Hematopoietic multipotent progenitor cell treated with erythropoietin and hydrocortisone succinate and interleukin-3 and kit ligand, for 4 days (in vitro differentiated cells): ENCODE measurements at places on chromosomes 16 and 17.
A peak's percentile ranks its signal among the peaks of the same experiment; 100 is the strongest.

DNA sequence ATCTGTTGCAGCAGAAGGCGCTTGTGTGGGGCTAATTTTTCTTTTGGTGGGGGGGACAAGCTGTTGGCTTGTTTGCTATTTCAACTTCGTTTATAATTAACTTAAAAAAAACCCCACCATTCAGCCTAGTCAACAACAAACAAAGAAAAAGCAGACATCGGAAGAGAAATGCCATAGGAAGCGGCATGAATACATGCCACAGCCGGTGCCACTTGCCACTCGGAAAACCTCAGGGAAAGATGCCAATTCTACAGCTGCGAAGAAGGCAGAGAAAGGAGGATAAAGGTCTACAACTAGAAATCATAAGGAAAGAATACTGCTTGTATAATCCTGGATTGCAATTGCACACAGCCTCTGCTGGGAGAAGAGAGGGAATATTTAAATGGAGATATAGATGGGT is 254.4 kb upstream of the PMFBP1 start:
- no peak for DNase-seq

DNA sequence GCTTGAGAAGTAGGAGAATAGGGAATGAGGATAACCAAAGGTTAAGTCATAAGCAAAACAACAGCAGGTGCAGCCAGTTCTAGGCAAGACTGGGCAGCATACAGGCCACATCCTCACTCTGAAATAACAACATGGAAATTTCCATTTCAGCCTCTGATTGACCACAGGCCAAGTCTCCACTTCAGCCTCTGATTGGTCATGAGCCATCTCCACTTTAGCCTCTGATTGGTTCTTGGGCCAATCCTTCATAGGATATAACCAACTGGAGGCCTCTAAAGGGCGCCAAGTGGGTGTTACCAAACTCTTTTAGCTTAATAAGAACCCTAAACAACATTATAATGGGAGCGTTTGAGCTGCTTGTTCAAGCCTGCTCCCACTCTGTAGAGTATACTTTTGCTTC is 512.0 kb downstream of the NPIPA7 start:
- DNase-seq = no peak

DNA sequence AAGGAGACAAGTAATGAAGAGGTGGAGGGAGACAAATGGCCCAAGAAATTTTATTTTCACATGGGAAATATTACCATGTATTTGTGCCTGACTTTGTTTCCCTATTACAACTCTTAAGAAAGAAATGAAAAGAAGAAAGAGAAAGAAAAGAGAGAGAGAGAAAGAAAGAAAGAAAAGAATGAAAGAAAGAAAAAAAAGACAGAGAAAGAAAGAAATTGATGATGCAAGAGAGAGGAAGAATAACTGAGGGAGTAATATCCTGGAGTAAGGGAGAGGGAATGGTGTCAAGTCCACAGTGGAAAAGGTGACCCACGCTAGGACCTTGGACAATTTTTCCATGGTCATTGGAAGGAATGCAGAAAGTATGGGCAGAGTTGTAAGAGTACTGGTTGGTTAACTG is 10.1 kb upstream of the ACSM3 start:
- no peak for DNase-seq

GRCh38 chr16:35565626-35566025 is 2106.2 kb downstream of the TP53TG3F start:
- DNase-seq = no peak

DNA sequence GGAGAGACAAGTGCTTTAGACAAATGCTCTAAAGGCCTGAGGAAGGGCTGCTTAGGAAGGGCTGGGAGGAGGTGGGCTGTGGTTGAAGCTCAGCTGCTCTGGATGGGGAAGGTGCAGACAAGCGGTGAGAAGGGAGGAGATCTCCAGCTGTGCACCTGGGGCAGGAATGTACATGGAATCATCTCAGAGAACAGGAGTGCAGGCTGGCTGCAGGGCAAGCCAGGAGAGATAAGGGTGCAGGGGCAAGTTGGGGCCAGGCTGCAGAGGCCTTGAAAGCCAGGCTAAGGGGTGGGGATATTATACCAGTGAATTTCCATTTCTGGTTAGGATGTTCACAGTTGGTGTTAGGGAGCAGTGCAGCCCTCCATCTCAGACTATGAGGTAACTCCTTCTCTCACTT is 4.2 kb downstream of the SLC6A2 start:
- no peak for DNase-seq

DNA sequence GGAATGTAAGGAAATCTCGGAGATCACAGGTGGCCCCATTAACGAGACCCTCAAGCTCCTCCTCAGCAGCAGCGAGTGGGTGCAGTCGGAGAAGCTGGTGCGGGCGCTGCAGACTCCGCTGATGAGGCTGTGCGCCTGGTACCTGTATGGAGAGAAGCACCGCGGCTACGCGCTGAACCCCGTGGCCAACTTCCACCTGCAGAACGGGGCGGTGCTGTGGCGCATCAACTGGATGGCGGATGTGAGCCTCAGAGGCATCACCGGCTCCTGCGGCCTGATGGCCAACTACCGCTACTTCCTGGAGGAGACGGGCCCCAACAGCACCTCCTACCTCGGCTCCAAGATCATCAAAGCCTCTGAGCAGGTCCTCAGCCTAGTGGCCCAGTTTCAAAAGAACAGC is 16.2 kb downstream of the MLYCD start:
- no peak for DNase-seq

- DNase-seq = no peak
Observed at GRCh38 chr16:50774960-50775359, 33.1 kb downstream of the CYLD start.

GRCh38 chr16:28051486-28051885 is 12.0 kb downstream of the GSG1L start:
- DNase-seq = no peak

GRCh38 chr16:67405336-67405735 is 10.9 kb downstream of the ZDHHC1 start:
- no peak for DNase-seq

DNA sequence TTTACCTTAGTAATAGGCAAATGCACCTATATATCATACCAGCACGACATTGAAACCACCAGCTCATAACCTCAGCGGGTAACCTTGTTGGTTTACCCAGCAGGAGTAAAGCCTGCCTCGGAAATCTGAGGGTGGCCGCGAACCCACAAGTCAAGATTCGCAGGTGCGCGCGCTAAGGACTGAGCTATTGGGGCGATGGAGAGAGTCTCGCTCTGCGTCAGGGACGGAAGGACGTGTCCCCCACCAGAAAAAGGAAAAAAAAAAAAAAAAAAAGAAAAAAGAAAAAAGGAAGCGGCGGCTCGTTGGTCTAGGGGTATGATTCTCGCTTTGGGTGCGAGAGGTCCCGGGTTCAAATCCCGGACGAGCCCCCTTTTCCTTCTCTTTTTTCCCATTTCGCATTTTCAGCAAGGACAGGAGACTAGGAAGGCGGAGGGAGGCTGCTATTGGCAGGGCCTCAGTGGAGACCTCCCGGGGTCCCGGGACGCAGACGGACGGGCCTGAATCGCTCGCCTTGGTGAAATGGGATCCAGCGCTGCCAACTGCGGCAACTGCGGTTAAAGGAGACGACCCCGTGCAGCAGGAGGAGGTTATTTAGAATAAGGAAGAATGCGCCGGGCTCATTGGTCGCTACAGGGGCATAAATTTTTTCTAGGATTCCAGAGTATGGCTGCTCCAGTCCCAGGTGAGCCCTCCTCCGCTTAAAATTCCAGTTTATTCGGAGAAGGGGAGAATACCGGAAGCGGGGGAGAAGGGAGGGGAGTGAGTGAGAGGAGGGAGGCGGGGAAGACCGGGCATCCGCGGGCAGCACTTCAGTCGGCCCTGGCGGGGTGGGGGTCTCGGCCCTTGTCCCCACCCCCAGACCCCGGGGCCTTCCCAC is at the start of gene OR1F1:
Gene OR1F1 (plus strand): TSS at position 407 of the 877 bp plus-strand sequence.
- DNase-seq = peak; percentile 84

- DNase-seq = no peak
Observed at GRCh38 chr17:56896968-56897359, 16.9 kb downstream of the TRIM25 start.

- peak; percentile 34 for DNase-seq
Observed at GRCh38 chr16:79769270-79769927, 168.9 kb upstream of the MAF start.

GRCh38 chr17:73227379-73227778 is 34.3 kb downstream of the CPSF4L start:
- DNase-seq = peak; percentile 19

GRCh38 chr16:50537533-50538290 is 10.5 kb upstream of the NKD1 start:
- no peak for DNase-seq

GRCh38 chr17:69228576-69228975 is at the start of gene ABCA10:
Gene ABCA10 (minus strand): TSS chr17:69228824. CDS start chr17:69225358, 3,466 bp downstream.
- no peak for DNase-seq
